NCI-H774 (cell line): ENCODE measurements at places on chromosomes 2 and 18.

DNA sequence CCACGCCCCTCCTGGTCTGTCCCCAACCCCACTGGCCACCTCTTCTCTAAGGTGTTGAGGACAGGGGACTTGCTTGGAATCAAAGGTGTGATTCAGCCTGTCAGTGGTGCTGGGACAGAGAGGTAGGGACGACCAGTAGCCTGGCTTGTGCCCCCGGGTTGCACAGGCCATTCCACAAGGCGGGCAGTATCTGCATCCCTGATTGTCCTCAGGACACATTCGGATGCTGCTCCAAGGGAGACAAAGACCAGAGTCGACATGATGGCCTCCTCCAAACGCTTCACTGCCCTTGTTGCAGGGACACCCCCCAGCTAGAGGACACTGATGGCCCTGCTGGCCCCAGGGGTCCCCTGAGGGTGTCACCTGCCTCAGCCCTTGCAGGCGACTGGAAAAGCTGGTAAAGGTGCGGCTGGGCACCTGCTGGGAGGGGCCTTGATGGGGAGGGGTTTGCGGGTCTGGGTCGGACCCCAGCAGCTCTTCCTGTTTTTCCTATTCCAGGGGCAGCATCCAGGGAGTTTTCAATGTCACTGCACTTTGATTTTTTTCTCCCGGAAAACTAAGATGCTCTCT is 98.0 kb downstream of the PTGR3 start:
- no peak for DNase-seq

GRCh38 chr2:129319422-129319717 is 660.1 kb upstream of the RAB6C start:
- no peak for DNase-seq

DNA sequence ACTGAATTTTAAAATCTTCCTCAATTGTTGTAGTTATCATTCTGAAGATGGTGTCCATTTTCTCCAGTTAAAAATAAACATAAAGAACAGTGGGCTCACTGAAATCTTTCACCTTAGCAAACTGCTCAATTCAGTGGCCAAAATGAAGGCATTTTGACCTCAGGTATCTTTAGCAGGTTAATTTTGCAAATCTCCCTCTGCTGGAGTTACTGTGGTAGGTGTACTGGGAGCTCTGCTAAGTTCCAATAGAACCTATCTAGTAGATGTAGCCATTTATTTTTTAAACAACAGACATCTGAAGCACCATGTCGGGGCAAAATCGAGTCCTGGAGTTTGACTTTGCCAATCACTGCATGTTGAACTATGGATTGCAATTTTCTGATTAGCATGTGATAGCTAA is 177.1 kb downstream of the IRS1 start:
- no peak for DNase-seq

DNA sequence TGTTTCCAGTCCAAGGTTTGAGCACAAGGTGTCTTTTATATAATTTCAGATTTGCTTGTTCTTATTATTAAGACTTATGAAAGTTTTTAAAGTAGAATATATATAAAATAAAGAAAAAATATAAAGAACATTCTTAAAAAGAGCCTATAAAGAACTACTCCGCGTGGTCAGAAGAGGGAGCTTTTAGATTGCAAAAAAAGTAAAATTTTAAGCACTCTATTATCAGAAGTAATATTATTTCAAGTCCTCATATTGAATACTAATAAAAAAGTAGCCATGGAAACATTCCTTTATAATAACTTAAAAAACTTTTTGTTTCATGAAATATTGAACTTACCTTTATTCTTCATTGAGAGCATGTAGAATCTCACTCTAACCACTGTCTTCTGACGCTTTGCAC is 51.4 kb downstream of the LINC00305 start:
- no peak for DNase-seq
